ENCODE measurements at places on chromosomes 2 and 18. TPM values are rescaled to one million over a fixed set of nuclear protein-coding genes. Genes with fewer than 3 reads are reported as not detected.

Gene CHST9
- 0.20 TPM for total RNA-seq

Gene GAREM1
- total RNA-seq = 52.3 TPM

Gene ZBTB14
- 13.2 TPM for total RNA-seq

Gene PKDCC
- total RNA-seq = 4.0 TPM

Gene LYG1
- 1.7 TPM for total RNA-seq

Gene MEIS1
- 22.6 TPM for total RNA-seq

Gene B3GNT7
- 1.2 TPM for total RNA-seq

Gene CCBE1
- total RNA-seq = 15.5 TPM

Gene DCDC2C
- not detected for total RNA-seq

Gene ECEL1
- total RNA-seq = 0.10 TPM

Gene IRS1
- total RNA-seq = 23.4 TPM

Gene AQP12A
- total RNA-seq = not detected

Gene ST3GAL5
- 8.6 TPM for total RNA-seq

Gene AMER3
- total RNA-seq = not detected

Gene RSAD2
- total RNA-seq = 0.08 TPM

Gene SNRNP200
- 73.4 TPM for total RNA-seq

Gene CPO
- total RNA-seq = 0.39 TPM

Gene CDCA7
- total RNA-seq = 6.0 TPM

Gene PNPT1
- total RNA-seq = 10.4 TPM

Gene GPR45
- total RNA-seq = not detected

Gene FKBP1B
- total RNA-seq = 7.2 TPM

Gene DSC1
- 737 TPM for total RNA-seq

Gene PSMA8
- total RNA-seq = not detected

Gene HAAO
- 2.9 TPM for total RNA-seq

Gene LYG2
- total RNA-seq = not detected

Gene MATN3
- total RNA-seq = 0.11 TPM

Gene REG1B
- not detected for total RNA-seq

Gene TBR1
- total RNA-seq = not detected

Gene EPB41L5
- total RNA-seq = 21.5 TPM

Gene GRHL1
- 125 TPM for total RNA-seq

Gene TRIB2
- total RNA-seq = 26.7 TPM

Gene UGT1A10
- total RNA-seq = not detected

Gene MYO1B
- 24.6 TPM for total RNA-seq

Gene DPP10
- total RNA-seq = not detected

Gene CRYBA2
- total RNA-seq = not detected
